Stimulated activated CD4-positive, alpha-beta T cell treated with anti-CD3 and anti-CD28 coated beads, Interleukin-2, amount 100 ng/mL, for 24 hours (primary cell): ENCODE measurements at places on chromosomes 12 and 14.

- no peak for DNase-seq
Measured at GRCh38 chr14:32941668-32942065, 3.0 kb downstream of the NPAS3 start.

- DNase-seq, result no peak
Measured at GRCh38 chr12:75985566-75985965, 46.0 kb downstream of the PHLDA1 start.

DNA sequence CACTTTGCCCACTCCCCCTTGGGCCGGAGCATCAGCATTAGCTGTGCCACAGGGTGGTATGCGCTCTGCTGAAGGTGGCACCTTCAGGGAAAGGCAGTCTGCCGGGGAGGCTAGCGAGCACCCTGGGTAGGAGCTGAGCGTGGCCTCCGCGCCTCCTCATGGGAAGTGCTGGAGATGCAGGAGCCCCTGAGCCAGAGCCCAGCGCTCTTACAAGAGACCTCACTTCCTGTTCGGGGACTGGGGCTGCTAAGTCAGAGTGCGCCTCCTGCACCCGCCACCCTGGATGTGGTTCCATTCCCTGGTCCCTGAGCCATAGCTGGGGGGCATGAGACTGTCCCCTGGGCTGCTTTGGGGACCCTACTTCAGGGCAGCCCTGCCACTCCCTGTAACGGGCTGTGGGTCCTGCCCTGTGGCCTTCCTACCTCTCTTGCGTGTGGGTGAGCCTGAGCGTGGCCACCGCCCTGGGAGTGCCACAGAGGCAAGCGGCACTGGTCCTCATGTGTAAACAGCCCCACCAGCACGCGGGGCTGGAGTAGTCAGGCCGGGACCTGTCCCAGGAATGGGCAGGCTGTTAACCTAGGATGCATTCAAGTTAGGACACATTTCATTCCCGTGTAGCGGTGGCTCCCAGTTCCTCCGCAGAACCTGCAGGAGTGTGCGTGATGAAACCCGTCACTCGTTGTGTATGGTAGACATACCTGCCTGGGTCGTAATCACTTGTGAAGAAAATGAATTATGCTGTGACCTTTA, 19.4 kb downstream of the COA8 start:
- no peak for DNase-seq

- DNase-seq, result no peak
Measured at GRCh38 chr12:65632131-65632855, 192.0 kb upstream of the HMGA2 start.

DNA sequence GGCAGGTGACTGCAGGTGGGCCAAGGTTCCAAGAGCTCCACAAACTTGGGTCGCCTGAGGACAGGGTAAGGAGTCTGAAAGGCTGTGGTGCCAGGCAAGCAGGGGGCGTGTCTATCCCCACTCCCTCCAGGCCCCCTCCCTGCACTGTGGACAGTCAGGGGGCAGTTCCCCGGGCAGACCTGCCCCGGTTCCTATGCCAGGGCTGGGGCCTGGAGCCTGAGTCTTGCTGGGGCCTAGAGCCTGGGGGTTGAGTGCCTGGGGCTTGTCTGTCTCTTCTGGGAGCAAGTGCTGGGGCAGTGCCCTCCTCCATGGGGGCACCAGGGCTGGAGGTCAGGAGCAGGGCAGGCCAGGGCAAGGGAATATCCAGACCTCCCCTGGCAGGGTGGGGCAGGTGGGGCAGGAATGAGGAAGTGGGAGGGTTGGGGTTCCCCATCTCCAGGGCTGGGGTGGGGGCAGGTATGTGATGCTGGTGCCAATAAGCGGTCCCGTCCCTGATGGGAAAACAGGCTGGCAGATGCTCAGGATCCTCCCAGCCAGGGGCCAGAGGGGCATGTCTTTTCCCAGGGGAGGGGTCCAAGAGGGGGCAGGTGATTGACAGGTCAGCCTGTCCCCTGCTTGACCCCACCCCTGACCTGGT, 11.9 kb upstream of the TNFAIP2 start:
- no peak for DNase-seq

DNA sequence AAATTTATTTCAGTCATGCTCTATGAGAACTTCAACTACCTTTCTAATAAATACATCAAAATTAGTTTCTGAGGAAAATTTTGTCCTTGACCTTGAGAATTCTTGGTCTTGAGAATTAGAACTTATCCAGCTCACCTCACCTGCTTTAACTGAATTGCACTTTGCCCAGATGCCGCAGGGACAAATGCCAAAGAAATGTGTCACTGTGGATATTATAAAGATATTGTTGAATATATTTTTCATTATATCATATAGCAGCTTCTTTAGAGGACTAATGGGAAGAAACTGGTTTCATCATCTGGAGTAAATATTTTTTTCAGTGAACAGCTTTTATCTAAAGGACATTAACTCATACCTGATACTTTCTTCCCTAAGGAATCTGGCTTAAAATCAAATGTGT, 54.1 kb downstream of the LRP6 start:
- no peak for DNase-seq
